Activated effector memory CD4-positive, alpha-beta T cell treated with anti-CD3 and anti-CD28 coated beads, Interleukin-2, amount 50 U/mL, for 16 hours (primary cell): ENCODE measurements at places on chromosomes 5 and 9.

DNA sequence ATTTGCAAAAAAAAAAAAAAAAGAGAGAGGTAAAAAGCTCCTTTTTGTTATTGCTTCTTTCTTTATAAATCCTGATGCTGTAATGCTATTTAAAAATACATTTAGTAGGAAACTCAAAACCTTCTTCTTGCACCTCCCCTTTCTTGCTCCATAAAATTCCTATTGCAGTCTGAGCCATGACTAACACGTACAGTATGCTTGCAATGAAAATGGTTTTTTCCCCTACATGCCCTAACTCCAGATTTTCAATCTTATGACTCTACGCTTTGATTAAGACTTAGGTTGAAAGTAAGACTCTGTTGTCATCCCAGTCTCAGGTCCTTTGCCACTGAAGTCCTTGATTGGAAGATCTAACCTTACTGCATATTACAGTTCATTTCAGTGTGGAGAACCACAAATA lies 23.9 kb downstream of the FGF10 start:
- no peak for DNase-seq

DNA sequence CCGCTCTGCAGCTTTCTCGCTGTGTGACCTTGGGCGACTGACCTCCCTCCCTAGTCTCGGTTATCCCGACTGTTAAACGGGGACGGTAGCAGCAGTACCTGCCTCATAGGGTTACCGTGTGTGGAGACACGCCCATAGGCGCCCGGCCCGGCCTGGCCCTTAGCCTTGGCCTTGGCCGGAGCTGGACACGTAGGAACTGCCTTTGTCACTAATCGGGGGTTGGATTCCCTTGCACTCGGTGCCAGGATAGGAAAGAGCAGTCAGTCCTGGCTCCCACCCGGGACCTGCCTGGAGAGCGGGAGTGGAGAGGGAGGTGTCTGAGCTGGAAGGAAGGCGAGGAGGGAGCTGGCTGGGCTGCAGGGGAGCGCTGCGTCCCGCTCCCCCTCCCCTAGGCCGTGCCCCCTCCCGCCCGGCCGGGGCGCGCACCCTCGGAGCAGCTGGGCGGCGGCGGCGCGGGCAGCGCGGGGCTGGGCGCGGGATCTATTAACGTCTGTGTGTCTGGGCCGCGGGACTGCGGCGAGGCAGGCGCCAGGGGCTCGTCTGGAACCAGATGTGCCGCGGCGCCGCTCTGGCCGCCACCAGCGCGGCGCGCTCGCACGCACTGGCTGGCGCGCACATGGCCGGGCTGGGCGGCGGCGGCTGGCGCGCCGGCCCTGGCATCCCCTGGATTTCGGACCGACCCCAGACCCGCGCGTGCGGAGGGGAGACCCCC lies 31.7 kb downstream of the PRRX2 start:
- DNase-seq, result no peak

DNA sequence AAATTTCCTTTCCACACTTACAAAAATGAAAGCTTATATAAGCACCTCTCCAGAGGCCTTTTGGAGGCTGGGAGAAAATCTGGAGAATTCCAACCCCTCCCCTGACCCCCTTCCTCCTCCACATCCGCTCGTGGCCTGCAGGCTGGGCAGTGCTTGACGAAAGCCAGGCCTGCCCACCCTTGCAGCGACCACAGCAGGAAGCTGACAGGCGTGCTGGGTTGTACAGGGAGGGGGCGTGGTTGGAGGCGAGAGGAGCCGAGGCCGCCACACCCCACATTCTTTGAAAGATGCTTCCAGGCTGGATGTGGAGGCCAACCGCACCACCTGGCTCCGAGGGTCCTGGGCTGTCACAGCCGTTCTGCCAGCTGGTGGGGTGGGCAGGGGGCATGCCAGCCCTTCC lies 47.8 kb upstream of the IER5L start:
- peak; percentile 75 for DNase-seq

DNA sequence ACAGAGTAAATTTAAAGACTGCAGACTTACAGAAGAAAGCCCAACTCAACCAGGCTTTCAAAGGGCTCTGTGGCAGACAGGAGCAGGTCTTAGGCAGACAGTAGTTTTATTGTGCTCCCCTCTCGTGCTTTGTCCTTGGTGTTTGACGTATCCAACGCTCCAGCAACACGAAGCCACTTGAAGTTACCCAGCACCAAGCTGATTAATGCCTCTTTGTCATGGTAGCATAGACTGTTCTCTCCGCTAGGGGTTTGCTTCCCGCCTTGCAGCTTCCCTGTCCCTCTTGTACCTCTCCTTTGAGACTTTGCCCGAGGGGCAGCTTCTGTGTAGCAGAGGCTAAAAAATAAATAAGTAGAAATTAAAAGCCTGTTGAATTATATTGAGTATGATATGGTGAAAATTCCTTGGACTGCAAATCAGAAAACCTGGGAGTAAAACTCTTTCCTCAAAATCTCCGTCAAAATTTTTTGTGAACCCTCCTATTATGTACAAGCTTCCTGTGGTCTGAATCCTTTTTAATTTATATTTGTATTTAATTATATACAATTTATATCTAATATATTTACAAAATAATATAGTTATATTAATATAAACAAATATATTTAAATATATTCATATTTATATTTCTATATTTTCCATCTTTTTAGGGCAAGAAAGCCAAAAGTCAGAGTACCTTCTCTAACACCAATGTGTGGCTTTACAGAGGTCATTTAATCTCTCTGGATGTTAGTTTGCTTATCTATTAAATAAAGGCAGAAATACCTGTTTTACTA lies 405.4 kb downstream of the DMAC1 start:
- no peak for DNase-seq

DNA sequence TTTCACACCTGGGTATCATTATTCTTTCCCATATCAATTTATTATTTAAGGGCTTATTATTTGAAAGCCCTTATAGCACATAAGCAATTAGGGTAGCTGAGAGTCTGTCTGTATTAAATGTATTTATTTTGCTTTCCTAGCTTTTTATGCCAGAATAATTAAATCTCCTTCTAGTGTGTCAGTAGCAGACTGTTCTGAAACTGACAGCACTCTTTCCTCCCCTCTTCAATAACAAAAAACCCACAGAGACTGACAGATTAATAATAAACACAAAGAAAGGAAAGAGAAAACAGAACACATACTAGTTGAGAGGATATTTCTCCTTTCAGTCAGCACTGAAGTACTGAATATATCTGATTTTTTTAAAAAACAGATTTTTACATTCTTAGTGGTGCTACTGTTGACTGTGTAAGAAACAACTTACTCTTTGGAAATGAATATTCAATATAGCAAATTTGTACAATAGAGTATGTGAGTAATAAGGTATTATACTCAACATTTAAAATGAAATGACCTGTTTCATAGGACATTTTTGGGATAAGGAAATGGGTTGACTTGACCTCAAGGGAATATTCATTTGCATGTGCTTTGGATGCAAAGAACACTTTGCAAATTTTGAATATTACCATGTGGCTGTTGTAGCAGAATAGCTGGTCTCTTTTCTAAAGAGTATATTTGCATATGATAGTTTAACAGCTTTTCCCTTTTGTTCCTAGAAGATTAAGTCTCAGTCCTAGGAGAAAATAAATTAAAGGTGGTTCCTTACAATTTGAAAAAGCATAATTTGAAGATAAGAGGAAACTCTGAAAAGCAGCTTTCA lies 208.3 kb downstream of the SPATA31D1 start:
- no peak for DNase-seq

DNA sequence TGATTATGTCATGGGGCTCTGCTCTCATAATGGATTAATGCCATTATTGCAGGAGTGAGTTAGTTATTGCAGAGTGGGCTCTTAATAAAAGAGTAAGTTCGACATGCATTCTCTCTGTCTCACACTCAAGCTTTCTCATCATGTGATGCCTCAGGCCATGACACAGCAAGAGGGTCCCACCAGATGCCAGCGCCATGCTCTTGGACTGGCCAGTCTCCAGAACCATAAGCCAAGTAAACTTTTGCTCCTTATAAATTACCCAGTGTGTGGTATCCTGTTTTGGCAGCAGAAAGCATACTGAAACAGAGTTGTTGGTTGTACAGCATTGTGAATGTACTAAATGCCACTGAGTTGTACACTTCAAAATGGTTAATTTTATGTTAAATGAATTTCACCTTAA lies 138.1 kb downstream of the MYO10 start:
- DNase-seq, result no peak
